NCI-H187 (cell line): ENCODE measurements at places on chromosomes 11 and 22.

GRCh38 chr11:63906585-63906984 lies 10.4 kb downstream of the RCOR2 start:
- no peak for DNase-seq

GRCh38 chr11:78961937-78962701 lies 387.5 kb upstream of the NARS2 start:
- DNase-seq = peak; percentile 41

DNA sequence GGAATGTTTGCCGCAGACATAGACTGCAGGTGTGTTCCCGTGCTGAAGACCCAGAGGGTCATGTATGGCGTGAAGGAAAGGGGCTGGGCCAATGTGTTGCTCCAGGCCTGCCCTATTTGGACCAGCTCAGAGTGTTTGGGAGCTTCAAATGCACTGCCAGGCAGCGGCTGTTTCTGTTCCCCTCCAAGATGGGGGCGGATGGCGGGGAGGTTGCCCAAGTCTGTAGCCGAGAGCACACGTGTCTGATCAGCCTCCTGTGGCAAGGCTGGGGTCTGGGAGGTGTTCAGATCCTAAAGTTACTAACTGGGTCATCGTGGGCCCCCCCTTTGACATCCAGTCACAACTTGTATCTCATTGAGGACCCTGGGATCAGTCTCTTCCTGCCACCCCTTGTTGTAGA lies 45.5 kb downstream of the CACNA1I start:
- DNase-seq = no peak

DNA sequence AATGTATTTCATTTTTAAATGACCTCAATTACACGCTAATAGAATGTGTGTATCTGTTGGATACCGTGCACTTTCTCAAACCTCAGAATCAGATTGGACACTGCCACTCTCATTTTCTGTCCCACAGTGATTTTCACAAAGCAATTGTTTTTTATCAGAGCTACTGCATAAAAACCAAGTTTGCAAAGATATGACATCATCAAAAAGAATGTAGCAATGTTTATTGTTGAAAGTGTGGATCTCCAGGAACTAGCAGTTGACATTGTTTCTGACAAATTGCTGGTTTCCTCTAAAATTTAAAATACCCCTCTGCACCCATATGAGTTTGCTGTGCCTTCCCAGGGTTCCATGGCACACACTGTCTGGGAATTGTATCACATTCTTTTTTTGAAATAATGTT lies 362.7 kb upstream of the DDI1 start:
- DNase-seq = no peak

DNA sequence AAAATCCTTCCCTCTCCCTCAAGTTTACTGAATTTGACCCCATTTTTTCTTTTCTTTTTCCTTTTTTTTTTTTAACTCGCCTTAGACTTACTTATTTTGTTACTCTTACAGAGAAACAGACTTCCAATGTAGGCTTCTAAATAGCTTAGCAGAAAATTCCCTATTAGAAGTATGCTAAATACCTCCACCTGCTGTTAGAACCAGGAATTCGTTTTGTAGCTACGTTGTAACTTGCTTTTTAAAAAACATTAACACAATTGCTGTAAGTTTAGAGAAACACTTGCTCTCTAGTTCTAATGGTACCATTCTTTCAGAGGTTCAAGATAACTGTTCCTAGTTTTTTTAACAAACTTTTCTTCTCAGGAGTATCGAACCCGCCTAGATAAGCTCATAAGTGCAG lies 324.2 kb downstream of the DCDC1 start:
- DNase-seq = no peak

- DNase-seq = no peak
These were observed 5.8 kb downstream of the CD44 start for GRCh38 chr11:35144806-35145205.

DNA sequence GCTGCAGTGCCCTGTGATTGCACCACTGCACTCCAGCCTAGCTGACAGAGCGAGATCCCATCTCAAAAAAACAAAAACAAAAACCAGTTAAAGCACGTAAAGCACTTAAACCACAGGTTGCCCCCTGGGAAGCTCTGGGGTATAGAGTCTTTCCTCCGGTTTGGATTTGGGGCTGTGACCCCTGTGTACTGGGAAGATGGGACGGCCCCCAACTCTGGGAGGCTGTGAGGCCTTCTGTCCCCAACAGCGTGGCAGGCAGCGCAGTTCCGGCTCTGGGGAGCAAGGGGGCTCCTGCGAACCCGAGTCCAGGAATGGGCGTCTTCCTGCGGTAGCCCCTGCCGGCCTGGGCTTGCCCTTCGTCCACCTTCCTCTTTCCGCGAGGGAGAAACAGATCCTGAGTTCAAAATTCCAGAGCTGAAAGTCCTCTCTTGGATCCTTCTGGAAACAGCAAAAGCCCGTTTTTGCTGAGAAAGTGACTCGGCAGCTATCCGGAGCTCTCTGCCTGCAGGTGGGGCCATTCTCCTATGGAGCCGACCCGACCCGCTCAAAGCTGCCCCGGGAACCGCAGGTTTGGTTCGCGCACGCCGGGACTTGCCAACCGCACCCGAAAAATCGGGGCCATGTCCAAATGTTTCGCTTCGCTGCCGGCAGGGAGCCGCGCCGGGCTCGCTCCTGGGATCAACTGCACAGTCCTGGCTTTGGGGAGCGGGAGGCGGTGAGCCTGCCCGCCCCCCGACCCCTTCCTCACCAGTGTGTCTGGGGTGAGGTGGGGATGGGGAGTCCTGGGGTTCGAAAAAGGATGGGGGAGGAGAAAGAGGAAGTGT lies 36.3 kb upstream of the POLA2 start:
- no peak for DNase-seq

DNA sequence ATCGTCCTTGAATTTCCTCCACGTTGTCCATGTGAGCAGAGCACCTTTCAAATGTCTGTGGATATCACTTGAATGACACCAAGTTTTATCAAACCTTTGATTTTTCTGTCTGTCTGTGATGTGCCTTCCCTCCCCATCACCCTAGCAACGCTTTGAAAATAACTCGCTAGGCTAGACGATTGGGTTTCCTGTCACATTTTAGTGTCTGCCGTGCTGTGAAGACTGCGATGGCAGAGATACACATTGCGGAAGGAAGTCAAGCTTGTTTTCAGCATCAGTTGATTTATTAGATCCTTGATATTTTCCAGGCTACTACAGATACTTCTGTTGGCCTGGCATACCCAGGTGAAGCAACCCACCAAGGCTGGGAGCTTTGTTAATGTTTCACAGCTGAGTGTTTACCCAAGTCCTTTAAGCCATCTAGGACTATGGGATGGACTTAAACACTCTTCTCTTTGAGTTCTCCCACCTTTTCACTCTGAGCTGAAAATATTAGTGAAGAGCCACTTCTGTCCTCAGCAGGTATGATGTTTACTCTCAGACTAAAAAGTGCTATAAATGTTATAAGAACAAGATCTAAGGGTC lies 93.6 kb upstream of the CD44 start:
- peak; percentile 84 for DNase-seq

GRCh38 chr22:42343531-42344081 lies 73.2 kb upstream of the TCF20 start:
- DNase-seq = no peak

DNA sequence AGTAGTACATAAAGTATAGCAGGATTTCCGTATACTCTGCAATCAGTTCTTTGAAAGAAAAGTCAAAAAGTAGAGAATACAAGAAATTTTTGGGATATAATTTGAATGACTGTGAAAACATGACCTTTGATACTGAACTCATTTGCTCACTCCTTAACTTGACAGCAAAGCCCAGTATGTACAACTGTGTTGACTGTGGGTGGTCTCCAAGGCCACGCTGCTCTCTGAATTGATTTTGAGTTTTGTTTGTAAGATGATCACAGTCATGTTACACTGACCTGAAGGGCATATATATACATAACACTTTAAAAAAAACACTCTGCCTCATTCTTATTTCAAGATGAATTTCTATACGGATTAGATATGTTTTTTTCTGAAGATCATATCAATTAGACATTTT lies 9.5 kb upstream of the AMOTL1 start:
- no peak for DNase-seq
